ENCODE measurements at places on chromosomes 5 and 9.
A peak's percentile ranks its signal among the peaks of the same experiment; 100 is the strongest.

GRCh38 chr5:26649000-26649399 is 389.4 kb downstream of the CDH9 start:
- no peak for DNase-seq

DNA sequence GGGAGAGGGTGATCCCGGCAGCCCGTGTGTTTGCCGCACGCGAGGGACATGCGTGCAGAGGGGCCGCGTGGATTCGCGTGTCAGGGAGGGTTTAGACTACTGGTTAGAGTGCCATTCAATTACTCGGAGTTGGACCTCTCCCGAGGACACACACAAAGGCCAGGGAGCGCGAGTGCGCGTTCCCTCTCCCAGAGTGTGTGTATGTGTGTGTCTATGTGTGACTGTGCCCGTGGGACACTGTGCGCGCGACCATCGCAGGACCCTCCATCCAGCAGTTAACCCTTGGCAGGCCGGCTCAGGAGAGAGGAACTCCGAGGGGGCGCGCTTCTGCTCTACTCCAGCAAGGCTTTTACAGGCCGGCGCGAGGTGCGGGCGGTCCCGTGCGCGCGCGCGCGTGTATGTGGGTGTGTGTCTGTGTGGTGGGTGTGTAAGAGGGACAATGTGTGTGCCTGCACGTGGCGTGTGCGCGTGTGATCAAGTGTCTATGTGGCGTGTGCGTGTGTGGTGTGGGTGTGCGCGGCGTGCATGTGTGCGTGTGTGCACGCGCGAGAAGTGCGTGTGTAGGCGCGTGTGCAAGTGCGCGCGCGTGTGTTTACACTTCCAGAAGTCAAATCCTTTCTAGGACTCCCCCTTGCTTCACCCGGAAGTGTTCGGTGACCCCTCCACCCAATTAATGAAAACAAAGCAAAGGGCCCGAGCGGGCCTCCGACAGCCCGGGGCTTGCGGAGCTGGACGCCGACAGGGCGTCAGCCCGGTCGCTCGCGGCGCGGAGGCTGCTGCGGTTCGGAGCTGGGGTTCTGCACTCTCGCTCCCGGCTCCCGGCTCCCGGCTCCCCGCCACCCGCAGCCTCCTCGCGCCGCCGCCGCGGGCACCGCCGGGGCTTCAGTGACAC is 75.3 kb upstream of the TBCA start:
- DNase-seq, result peak; percentile 30

DNA sequence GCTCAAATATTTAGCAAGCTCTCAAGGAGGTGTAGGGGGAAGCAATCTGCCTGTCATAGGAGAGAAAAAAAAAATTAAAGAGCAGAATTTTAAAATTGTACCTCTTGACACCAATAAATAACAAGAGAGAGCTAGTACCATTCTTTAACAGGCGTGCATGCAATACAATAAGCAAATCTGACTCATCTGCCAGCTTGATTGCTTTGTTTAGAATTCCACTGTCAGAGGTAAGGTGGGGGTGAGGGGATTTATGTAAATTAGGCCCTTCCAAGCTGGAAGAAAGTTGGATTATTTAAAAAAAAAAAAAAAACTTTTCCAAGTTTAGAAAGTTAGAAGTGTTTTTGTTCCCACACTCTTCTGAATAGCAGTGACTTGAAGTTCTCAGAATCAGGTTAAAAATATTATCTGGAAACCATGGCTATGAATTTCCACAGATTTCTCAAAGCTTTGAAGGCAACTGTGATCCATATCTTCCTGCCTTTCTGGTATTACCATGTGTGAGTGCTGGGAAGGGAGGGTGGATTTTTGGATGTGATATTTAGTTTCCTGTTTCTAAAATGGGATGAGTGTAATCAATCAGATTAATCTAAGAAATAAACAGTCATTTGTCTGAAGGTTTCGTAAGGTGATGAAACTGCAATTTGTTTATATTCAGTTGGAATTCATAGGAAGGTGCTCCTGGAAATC is 477.5 kb downstream of the TLE4 start:
- no peak for DNase-seq

GRCh38 chr5:66620711-66621110 is 24.5 kb downstream of the MAST4 start:
- DNase-seq, result no peak

- no peak for DNase-seq
These were observed 97.2 kb downstream of the AOPEP start for GRCh38 chr9:94823710-94824109.

- DNase-seq, result no peak
These were observed 293.5 kb downstream of the EFNA5 start for GRCh38 chr5:107377277-107377609.

DNA sequence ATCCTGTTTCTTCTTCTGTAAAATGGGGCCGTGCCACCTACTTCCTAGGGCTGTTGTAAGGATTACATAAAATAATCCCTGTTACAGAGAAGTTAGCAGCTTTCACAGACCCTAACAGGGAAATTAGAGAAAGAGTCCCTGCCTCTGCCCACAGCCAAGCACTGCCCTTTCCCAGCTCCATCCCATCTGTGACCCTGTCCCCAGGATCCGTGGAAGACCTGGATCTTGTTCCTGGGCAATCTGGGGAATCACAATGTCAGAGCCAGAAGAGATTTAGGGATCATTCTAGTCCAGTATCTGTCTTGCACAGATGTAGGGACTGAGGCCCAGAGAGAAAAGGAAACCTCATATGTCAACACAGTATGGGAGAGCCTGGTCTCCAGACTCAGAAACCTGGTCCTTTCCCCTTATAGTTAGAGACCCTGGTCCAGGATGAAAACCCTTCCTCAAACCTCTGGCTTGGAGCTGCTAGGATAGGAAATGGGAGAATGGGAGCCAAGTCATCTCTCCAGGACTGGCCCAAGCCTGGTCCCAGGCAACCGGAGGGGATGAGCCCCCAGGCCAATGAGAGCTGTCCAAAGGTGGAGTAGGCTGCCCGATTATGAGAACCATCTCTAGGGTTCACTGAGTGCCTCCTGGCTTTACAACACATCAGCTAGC is 12.5 kb downstream of the LHX6 start:
- no peak for DNase-seq

DNA sequence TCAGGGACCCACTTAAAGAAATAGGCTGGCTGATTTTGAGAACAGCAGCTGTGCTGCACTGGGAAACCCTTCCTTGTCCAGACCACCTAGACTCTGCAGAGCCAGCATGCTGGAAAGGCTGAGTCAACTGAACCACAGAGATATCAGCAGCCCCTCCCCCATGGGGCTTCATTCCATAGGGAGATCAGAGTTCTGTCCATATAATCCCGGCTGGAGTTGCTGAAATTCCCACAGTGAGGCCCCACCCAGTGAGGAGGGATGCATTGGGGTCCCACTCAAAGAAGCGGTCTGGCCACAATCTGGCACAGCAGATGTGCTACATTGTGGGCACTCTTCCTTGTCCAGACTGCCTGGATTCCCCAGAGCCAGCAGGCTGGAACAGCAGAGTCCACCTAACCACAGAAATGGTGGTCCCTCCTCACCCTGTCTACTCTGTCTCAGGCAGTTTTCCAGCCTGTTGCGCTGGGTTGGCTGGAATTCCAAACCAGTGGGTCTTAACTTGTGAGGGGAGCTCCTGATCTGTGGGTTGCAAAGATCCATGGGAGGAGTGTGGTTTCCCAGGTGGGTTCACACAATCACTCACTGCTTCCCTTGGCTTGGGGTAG is 127.1 kb downstream of the RNF180 start:
- DNase-seq, result no peak

DNA sequence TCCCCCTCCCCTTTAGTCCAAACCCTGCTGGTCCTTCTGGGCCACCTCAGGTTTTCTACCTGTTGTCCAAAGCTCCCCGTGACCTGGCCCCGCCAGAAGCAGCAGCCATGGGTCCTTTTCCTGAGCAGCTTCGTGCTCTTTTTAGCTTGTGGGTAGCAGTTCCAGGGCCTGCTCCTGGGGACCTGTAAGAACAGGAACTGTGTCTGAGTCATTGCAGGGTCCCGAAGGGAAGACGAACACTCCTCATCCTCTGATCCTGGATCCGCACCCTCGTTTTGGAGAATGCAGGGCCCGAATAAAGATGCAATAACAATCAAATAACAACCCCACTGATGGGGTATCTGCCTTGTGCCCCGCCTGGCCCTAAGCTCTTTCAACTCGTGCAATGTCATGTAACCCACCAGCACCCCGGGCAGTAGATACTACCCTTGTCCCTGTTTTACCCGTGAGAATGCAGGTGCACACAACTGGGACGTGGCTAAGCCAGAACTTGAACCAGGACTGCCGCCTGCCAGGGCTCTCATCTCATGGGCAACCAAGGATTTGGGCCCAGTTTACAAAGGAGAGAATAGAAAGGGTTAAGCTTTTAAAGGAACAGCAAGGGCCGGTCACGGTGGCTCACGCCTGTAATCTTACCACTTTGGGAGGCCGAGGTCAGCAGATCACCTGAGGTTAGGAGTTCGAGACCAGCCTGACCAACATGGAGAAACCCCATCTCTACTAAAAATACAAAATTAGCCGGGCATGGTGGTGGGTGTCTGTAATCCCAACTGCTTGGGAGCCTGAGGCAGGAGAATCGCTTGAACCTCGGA is 33.2 kb downstream of the NEK6 start:
- no peak for DNase-seq

- no peak for DNase-seq
These were observed 140.8 kb downstream of the BNC2 start for GRCh38 chr9:16729651-16730050.

DNA sequence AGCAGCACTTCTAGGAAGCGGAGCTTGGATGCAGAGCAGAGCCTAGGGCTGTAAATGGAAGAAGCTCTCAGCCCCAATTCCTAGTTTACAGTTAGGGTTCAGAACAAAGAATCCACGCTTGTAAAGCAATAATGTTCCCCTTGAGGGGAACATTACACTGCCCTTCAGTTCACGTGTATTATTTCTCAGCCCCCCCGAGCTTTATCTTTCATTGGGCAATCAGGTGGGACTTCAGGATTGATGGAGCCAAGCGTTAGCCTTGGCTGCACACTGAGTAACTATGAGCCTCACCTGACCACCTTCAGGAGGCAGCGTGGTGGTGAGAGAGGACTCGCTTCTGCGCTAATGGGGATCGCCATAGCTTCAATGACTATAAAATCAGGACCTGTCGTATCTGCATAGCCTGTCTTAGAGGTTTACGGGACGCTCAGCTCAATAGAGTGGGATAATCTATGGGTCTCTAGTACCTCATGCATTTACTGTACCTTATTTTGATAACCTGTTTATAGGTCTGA is 157.0 kb upstream of the RASEF start:
- no peak for DNase-seq

GRCh38 chr5:90477073-90477472 is 2.4 kb downstream of the POLR3G start:
- no peak for DNase-seq

DNA sequence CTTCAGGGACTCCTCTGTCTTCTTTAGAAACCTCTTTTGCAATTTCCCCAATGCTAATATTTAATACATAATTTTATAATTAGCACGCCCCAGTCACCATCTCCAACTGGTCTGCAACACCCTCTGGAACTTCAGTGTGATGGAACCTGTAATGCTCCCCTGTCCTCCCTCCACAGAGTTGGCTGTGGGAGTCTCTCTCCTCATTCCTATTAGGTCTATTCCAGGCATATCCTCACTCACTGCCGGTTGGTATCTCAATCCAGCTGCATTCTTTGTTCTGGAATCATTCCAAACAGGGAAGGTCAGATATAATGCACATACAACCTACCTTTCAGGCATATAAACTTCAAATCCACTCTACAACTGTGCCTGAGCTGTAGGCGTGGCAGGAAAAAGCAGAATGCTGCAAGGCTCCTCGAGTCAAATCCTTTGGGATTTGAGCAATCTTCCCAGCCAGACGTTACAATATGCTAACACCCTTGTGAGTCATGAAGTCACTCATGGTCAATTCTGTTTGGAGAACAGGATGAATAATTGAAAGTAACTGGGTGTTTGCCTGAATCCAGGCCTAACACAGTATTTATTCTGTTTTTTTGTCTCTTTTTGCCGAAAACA is 293.8 kb downstream of the CWC27 start:
- peak; percentile 98 for DNase-seq

DNA sequence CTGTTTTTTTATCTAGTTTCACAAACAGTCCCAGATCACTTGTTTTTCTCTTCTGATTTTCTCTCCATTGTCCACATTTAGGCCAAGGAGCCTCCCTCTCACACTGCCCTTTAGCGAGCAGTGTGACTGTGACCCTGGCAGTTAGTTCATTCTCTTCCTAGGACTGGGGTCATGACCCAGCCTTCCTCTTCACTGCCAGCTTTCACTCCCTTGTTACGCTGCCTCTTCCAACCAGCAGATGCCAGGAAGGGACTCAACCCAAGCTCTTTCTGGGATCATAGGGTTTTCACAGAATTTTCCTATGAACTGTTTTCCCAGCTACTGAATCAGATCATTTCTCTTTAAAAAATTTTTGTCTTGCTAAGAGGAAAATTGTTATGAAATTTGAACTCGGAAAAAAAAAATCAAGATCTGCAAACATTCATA is 70.9 kb downstream of the LMNB1 start:
- DNase-seq, result no peak

DNA sequence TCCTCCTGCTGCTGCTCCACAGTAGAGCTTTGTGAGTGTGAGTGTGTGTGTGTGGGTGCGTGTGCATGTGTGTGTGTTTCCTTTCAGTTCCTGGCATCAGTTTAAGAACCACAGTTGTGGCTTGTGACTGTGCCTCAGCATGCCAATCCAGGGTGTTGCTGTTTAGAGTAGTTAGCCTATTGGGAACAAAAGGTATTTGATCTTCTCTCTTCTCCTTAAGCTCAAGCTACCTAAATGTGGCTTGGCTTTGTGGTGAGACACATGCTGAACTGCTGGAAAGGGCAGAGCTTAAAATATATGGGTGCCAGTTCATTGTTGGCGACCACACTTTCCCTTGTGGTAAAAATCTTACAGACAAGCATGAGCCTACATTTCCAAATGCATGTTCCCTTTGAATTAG is 116.6 kb upstream of the BNC2 start:
- peak; percentile 90 for DNase-seq

GRCh38 chr9:105890046-105890822 is 195.9 kb downstream of the TMEM38B start:
- no peak for DNase-seq

DNA sequence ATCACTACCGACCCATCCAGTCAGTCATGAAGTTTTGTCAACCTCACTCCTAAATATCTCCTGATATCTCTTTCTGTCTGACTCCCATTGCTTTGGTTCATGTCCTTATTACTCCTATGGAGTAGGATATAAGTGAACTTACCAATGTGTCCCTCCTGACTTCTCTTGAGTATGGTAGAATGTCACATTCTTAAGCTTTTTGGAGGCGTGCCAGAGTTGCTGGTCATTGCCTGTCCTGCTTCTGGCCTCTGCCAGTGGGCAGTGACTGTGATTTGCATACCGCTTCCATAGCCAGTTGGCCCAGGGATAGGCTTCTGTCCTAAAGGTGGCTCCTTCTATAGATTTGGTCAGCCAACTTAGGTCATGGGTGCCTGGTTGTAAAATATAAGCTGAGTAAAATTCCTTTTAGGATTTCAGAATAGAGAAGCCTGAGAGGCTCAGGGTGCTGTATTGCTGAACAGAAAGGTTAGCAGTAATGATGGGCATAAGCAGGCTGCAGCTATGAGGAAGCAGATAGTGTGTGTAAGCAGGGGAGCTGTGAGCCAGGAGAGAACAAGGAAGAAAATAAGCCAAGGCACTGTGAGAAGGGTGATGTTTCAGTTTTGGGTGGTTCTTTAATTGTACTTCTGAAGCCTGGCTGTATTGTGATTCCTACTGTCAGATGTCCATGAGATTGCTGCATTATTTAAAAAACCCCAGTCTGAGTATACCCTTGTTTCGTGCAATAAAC is 16.1 kb upstream of the MARCHF3 start:
- no peak for DNase-seq
